ENCODE measurements at places on chromosomes 16 and 17. TPM values are rescaled to one million over a fixed set of nuclear protein-coding genes. Genes with fewer than 3 reads are reported as not detected.

The MYLK3 gene
- total RNA-seq, result not detected

The SKA2 gene
- total RNA-seq, result 73.1 TPM

The CCL2 gene
- total RNA-seq, result not detected

The TBC1D3D gene
- 0.22 TPM for total RNA-seq

The SEZ6L2 gene
- not detected for total RNA-seq
